Activated CD4-positive, CD25-positive, alpha-beta regulatory T cell treated with anti-CD3 and anti-CD28 coated beads, Interleukin-2, amount 50 U/mL, for 24 hours (primary cell): ENCODE measurements at places on chromosomes 3 and 15.
A peak's percentile ranks its signal among the peaks of the same experiment; 100 is the strongest.

- no peak for ATAC-seq
These were observed 11.0 kb downstream of the GTF2A2 start for GRCh38 chr15:59646277-59646676.

DNA sequence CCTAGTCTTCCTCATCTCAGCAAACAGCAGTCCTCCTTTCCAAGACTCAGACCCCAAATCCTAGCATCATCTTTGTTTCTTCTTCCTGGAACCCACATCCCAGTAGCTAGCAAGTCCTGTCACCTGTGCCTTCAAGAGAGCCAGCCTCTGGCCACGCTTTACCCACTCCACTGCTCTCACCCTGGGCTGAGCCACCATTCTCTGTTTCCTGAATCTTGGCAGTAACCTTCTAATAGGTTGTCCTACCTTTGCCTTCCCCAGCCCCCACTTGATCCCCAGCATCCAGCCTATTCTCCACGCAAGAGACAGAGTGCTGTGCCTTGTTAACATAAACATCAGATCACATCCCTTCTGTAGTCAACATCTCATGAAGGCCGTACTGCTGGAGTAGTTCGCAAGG, 323.4 kb downstream of the LRTM1 start:
- no peak for ATAC-seq

- no peak for ATAC-seq
These were observed 506.9 kb downstream of the OCA2 start for GRCh38 chr15:27592036-27592760.

- ATAC-seq, result no peak
These were observed 129.8 kb downstream of the DLG1 start for GRCh38 chr3:197168606-197169005.

GRCh38 chr15:98035134-98035533, 74.6 kb downstream of the ARRDC4 start:
- ATAC-seq, result no peak

GRCh38 chr3:183586477-183586876, 31.0 kb upstream of the KLHL6 start:
- ATAC-seq, result peak; percentile 66

- peak; percentile 99 for ATAC-seq
These were observed 5.4 kb upstream of the SENP7 start for GRCh38 chr3:101518421-101518871.

DNA sequence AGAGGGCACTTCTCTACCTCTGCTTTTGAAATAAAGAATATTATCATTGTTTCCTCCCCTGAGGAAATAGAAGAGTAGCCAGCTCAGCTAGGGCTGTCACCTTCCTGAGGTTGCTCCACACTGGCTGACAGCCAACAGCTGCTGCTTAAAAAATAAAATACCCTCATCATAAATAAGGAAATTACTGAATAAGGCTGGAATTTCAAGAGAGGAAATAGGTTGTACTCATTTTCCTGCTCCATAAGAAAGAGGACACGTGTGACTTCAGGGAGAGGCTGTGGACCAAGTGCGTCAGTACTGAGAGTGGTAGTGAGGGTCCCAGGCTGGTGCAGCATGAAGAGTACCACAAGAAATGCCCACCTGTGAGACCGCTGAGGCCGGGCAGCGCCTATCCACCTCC, 8.1 kb upstream of the C2CD4B start:
- ATAC-seq, result no peak
